ENCODE measurements at places on chromosomes 5 and 9.

DNA sequence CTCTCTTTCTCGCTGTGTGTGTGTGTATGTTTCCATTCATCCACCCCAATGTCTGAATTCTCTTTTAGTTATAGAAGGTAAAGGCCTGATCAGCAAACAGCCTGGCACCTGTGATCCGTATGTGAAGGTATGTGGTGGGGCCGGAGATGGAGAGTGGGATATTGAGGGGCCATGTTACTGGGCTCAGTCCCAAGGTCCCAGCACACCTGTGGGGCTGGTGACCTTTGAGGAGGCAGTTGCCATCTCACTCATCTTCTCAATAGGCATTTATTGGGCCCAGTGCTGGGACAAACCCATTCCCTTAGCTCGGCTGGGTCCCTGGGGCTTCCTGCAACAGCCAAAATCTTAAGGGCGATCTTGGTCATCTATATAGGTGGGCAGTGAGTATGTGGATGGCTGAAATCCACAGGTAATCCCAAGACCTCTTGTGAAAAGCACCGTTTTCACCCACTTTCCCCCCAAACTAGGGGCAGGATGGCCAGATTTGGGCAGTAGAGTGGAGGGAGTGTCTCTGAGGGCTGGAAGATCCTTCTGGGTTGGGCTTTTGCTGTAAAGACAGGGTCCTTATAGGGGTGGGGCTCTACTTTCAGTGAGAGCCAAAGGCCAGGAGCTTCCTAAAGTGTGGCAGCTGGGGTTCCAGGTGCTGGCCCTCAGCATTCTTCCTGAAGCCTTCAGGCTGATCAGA is 19.6 kb downstream of the RGS3 start:
- DNase-seq, result peak; percentile 14

- no peak for DNase-seq
These were observed 5.9 kb upstream of the ACSL6 start for GRCh38 chr5:132017316-132017715.

GRCh38 chr9:3758816-3759576 is 233.2 kb upstream of the RFX3 start:
- DNase-seq, result no peak

GRCh38 chr5:103587185-103587748 is 24.7 kb upstream of the NUDT12 start:
- DNase-seq, result no peak

- DNase-seq, result no peak
These were observed 844.4 kb upstream of the CDH18 start for GRCh38 chr5:20832204-20833080.

DNA sequence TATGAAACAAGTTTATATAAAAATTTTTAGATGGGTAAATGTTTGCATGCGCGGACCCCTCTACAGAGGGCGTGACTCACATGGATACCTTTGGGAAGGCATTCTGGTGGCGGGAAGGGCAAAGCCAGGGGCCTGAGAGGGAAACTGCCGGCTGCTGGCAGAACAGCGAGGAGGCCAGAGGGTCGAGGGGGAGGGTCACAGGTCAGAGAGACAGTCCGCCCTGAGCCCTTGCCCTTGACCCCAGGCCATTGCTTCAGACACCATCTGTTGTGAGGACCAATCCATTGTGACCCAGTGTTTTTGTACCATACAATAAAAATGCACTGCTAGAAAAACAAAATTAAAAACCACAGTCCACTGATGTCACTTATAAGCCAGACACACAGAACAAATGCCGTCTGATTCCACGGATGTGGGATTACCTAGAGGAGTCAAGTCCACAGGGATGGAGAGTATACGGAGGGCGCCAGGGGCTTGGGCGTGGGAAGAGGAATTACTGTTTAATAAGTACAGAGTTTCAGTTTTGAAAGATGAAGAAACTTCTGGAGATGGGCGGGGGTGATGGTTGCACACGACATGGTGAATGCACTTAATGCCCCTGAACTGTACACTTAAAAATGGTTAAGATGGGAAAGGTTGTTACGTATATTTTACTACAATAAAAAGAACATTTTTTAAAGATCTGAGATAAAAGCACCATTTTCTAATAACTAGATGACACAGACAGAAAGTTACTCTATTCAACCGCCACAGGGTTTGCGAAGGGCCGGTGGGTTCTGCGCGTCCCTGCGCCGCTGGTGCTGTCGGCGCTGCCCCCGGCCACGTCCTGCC is 12.0 kb downstream of the BTNL9 start:
- no peak for DNase-seq

GRCh38 chr5:73030995-73031394 is 75.2 kb downstream of the FCHO2 start:
- peak; percentile 74 for DNase-seq

GRCh38 chr5:173242079-173242478 is 7.1 kb upstream of the NKX2-5 start:
- DNase-seq, result no peak

- DNase-seq, result no peak
These were observed 102.6 kb downstream of the TMEM232 start for GRCh38 chr5:110623874-110624273.

- no peak for DNase-seq
These were observed 47.7 kb downstream of the EHMT1 start for GRCh38 chr9:137666513-137666822.

GRCh38 chr9:25003686-25004085 is 458.0 kb upstream of the IZUMO3 start:
- DNase-seq, result no peak

- DNase-seq, result no peak
These were observed 19.8 kb upstream of the INPP5E start for GRCh38 chr9:136459425-136459824.

DNA sequence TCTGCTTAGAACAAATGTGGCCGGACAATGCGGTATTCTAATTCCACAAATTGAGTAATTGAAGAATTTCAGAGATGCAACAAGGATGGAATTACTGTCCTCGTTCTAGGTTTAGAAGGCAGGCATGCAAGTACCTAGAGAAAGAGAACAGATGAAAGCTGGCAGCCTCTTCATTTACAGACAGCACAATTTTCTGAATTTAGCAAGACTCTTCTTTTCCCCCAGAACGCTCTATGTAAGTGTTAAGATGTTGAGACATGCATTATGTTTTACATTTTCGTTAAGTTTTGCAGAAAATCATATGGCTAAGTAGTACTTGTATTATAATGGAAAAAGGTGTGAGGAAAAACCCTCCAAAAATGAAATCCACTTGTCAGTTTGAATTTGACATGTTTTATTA is 259.5 kb upstream of the ARRDC3 start:
- DNase-seq, result no peak

DNA sequence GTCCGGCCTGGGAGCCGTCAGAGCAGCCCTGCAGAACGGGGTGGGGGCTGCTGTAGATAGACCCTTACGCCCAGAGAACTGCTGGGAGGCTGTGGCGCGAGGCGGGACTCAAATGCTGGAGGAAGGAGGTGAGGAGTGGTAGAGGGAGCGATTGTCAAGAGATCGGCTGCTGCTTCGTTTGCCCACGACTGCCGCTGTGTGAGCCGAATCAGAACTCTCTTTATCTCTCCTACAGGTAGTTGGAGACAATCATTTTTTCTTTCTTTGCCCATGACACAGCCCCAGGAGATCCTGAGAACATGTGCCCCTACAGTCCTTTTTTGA is 456 bp downstream of the ZNF79 start:
- no peak for DNase-seq

GRCh38 chr5:168467755-168468330 is 18.4 kb upstream of the RARS1 start:
- DNase-seq, result no peak

DNA sequence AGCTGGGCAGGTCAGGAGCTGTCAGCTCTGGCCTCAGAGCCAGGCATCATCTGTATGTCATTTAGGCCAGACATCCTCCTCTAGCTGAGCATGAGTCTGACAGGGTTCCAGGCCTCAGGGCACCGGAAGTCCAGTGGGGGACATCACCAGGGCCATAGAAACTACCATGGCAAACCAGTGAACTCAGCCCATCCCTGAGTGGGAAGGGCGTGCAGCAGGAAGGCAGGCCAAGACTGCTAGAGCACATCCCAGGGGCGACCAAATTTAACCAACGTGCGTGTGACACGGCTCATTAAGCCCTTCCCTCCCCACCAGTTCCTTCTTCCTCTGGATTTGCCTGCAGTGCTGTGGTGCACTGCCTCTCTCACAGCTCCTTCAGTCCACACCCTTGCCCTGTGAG is 75.9 kb downstream of the COL27A1 start:
- no peak for DNase-seq

- no peak for DNase-seq
These were observed 204.2 kb downstream of the KDM4C start for GRCh38 chr9:6961845-6962522.

DNA sequence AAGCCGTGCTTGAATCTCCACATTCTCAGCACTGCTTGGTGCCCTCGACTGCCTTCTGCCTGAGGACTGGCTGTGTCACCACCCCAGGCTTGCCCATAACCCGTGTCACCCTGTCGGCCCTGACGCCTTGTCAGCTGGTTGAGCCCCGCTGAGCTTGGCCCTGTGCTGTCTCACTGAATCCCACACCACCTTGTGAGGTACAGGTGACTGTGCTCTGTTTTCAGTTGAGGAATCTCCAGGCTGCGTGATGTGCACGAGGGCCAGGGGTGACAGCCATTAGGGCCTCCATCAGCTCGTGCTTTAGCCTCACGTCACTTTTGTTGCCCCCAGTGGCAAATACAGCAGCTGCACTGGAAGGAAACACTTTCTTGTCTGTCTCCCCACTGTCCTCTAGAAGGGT is 90.7 kb downstream of the CACNA1B start:
- DNase-seq, result no peak

DNA sequence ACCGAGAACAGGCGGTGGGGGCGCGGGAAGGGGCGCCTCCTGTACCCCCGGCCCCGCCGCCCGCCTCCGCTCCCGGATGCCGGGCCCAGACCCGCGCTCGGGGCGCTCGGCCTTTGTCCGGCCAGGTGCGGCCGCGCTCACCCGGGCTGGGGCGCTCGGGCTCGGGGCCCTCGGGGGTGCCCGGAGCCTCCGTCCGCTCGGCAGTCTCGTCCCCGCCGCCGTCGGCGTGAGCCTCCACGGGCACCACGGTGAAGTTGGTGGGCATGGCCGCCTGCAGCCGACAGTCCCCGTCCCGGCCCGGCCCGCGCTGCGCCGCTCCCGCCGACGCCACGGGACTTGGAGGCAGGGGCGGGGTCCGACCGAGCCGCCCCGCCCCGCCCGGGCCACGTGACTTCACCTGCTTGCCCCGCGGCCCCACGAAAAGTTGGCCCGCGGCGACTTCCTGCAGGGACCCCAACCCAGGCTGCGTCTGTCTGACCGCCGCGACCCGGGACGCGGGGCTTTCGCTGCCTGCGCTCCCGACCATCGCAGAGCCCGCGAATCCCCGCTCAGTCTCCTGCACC is at the start of gene SLC12A7:
TSS of gene SLC12A7 (minus strand) at position 337 of the 563 bp plus-strand sequence. CDS start at position 265, 72 bp downstream.
- DNase-seq, result peak; percentile 83

- peak; percentile 77 for DNase-seq
These were observed 729.8 kb downstream of the EFNA5 start for GRCh38 chr5:106940986-106941385.

- no peak for DNase-seq
These were observed 7.9 kb downstream of the TXNDC8 start for GRCh38 chr9:110329639-110330230.

- DNase-seq, result no peak
These were observed 107.4 kb downstream of the ZNF462 start for GRCh38 chr9:106970219-106970975.

- no peak for DNase-seq
These were observed 22.7 kb upstream of the QSOX2 start for GRCh38 chr9:136268318-136268717.

DNA sequence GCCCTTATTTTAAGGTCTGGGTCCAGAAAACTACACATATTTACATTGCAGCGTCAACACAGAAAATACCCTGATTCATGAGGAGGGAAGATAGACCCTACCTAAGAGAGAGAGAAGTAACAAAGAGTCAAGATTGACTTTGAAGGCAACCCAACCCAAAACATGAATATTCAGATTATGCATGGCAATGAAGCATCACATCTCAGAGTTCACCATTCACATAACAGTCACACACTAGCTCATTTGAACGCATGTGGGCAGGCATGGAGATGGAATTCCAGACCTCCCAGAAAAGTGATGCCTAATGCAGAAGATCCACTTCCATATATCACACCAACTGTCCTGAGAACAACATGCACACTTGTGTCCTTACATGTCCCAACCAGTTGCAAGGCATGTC is 190.1 kb upstream of the ITGA1 start:
- DNase-seq, result no peak

DNA sequence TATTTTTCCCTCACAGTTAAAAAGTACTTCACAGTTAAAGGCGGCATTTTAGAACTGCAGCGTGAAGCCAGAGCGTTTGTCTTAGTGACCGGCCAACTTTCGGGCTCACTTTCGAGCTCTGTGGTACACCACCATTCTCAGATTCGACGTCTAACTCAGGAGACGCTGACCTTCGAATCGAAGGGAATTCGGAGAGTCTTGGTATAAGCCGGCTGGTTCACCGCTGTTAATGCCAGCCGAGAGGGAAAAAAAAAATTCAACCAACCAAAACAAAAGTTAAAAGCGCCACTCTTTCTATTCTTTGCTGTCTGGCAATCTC is 544 bp upstream of the SNX24 start:
- DNase-seq, result no peak

DNA sequence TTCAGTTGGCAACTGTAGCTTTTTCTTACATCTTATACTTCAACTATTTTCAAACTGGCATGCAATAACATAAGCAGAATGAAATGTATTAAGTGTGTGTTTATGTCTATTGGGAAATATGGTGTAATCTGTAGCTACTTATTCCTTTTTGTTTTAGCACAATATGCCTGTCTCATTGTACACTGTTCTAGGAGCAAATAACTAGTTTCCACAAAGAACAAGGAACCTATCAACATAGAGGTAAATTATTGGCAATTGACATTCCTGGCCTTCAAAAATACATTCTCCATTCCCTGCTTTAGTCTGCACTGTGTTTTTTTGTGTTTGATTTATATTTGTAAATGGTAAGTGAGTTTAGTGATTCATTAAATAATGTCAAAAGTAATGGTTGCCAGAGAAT is 75.7 kb downstream of the FBXL7 start:
- DNase-seq, result no peak

- peak; percentile 42 for DNase-seq
These were observed 48.7 kb upstream of the PSD2 start for GRCh38 chr5:139746691-139747582.

- no peak for DNase-seq
These were observed 319.4 kb upstream of the CDH18 start for GRCh38 chr5:20307391-20307790.
